Stimulated activated CD4-positive, alpha-beta T cell treated with anti-CD3 and anti-CD28 coated beads, Interleukin-4, amount 100 ng/mL, for 1 hour (primary cell): ENCODE measurements at places on chromosomes 5 and 9.
A peak's percentile ranks its signal among the peaks of the same experiment; 100 is the strongest.

DNA sequence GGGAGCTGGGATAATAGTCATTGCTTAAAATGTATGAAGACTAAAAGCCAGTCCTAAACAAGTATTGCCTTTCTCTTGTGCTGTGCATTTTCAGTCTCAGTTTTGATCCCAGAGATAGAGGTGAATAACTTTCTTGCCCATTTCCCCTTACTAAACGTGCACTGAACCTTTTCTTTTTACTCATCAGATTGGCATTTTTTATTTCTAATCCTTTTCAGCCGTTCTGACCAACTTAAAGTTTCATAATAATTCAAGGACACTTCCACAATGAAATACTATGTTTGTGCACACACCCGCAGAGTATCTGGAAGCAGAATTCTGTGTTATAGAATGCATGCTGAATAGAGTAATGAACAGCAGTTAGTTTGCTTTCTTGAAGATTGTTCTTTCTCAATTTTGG lies 343.6 kb downstream of the LRRC70 start:
- DNase-seq: no peak

DNA sequence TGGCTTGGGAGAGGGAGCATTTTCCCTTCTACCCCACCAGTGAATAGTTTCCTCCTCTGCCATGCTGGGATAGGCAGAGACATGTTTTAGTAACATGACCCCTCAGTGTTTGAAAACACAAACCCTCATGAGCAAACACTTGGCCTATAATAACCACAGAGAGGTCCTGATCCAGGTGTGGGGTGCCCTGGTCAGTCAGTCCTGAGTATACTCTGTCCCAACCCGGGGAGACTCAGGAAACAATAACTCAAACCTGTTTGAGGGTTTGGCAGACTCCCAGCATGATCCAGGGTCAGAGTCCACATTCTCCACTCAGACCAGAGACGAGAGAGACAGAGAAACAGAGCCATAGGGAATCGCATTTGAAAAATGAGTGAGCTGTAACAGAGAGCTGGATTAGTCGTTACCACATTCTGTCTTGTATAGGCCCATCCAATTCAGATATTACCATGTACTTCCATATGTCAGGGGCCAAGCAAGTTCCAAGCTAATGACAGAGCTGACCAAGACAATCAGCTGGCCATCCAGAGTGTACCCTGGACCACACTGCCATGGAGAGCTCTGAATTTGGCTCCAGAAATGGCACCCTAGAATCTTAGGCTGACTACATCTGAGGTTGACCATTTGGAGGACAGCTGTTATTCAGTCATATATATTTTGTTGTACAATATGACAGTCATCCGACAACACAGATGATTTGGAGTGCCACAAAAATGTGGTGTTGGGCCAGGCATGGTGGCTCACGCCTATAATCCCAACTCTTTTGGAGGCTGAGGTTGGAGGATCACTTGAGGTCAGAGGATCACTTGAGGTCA lies 4.2 kb upstream of the CA9 start:
- DNase-seq: no peak

DNA sequence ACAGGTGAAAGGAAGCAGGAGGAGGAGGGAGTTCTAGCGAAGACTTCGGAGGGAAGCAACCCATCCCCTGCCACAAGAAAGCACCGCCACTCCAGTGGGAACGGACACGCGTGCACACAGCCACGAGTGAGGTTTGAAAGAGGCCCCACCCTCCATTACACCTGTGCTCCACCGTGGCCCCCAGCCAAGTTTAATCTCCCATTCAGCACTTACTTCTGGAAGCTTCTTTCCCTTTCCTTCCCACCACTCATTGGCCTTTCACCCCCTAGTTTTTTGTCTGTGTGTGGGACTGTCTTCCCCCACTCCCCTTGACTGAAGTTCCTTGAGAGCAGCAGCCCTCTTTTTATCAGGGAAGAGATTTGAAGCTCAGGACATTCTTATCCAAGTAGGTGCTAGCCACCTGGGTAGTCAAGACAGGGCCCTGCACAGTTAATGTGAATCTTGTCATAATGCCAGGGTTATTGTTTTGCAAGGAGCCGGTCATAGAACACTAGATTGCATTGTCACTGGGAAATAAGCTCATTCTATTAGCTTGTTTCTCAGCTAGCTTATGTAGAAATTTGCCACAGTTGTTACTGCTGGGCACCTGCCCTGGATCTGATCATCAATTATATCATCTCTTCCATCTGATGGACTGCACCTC lies 256.0 kb downstream of the DOCK8 start:
- DNase-seq: peak; percentile 3

DNA sequence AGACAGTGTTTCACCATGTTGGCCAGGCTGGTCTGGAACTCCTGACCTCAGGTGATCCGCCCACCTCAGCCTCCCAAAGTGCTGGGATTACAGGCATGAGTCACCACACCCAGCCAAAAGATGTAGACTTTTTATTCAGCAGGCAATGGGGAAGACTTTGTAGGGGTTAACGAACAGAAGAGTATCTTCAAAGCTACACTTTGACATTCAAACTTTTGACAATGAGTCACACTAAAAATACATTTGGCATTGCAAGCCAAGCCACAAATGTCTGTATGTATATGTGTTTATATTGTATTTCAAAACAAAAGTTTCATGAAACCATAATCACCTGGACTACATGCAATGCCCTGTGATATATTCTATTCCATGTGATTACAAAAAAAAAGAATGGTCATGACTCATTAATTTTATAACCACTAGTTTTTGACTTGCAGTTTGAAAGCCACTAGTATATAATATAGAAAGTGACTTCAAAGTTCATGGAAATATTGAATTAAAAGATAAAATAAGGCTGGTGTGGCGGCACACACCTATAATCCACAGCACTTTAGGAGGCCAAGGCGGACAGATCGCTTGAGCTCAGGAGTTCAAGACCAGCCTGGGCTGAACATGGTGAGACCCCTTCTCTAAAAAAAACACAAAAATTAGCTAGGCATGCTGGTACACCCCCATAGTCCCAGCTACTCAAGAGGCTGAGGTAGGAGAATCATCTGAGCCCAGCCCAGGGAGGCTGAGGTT lies 8.3 kb downstream of the DIMT1 start:
- DNase-seq: no peak

DNA sequence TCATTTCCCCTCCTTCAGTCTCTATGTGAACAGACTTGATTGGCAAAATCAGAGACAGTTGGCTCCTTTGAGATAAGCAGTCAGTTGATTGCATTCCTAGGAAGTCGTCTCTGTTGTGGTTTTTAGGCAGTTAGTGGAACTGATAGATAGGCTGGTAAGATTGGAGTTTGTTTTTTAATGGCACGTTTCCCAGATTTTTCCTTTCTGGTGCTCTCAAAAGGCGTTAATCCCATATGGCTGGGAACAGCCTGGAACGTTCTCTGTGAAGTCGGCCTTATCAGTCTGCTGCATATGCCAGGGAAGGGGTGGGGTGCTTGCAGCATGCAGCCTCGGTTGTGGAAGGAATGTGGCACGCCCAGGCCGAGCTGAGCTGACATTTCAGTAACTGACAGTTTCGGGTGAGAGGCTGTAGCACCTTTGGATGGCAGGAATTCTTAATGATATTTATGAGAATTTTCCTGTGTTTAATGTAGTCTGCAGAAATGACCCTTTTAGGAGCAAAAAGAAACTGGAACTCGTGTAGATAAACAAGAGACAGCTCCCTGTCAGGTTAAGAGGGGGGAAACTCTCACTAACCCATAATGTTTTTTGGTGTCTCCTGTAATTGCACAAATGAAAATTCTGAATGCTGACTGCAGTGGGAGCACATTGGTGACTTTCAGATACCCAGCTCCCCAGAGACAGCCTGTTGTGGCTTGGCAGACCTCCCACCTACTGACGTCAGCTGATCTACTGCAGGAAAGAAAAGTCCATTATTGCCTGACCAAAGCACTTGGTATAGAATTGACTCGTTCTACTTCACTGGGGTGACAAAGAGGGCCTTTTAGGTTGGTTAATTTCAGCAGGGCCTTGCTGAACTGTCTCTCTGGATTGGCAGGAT lies 6.3 kb downstream of the SPTAN1 start:
- DNase-seq: peak; percentile 23

- no peak for DNase-seq
These were observed 73.8 kb downstream of the AMBP start for GRCh38 chr9:114004221-114004716.

GRCh38 chr5:131163276-131164119 lies 1.6 kb downstream of the HINT1 start:
- no peak for DNase-seq

- no peak for DNase-seq
These were observed 60.2 kb downstream of the SLC22A5 start for GRCh38 chr5:132429463-132430440.

- DNase-seq: no peak
These were observed 233.8 kb downstream of the SEMA6A start for GRCh38 chr5:116340799-116341198.

DNA sequence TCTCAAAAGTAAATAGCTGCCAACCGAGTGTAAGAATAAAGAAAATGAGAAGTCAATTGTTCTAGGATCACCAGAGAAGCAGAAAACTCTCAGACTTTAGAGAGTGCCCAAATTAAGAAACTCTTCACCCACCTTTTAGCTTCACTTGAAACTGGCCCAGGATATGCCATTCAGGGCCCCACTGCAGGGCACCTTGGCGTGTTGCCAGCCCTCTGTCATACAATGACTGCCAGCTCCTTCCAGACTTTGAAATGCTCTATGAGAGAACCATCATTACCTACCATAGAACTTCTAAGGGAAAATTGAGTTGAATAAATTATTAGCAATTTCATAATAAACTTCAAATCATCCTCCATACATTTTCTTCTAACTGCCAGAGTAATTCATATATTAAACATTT lies 240.5 kb downstream of the CETN3 start:
- no peak for DNase-seq

DNA sequence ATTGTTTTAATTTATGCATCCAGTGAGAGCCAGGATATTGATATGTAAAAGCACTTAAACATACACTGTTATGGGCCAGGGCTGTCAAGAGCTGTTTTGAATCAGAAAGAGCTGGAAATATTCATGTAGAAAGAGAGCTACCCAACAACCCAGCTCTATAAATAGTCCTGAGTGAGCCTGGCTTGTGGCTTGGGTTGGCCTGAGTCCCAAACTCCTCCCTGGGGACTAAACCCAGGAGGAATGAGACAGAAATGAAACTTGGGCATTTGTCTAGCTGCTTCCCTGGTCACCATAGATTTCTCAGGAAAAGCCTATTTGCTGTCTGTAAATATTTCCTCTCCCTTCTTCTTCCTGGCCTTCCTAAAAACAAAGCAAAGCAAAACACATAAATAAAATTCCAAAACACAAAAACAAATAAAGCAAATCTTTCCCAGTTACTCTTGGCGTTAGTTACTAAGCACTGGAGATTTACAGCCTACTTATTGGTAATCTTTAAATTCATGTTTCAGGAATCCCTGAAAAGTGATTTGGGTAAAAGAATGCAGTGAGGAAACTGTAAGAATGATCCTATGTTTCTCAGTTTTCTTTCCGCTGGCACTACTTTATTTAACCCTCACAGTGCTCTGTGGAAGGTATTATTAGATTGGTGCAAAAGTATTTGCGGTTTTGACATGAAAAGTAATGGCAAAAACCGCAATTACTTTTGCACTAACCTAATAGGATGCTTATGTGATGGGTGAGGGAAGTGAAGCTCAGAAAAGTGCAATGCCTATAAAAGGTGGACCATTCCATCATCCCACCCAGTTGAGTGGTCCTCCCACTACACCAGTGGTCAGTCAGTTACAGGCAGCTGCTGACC lies 111.8 kb downstream of the CARTPT start:
- DNase-seq: no peak

GRCh38 chr5:62315376-62316175 lies 9.6 kb downstream of the KIF2A start:
- DNase-seq: no peak

- no peak for DNase-seq
These were observed 244.6 kb upstream of the EFNA5 start for GRCh38 chr5:107915176-107915812.

GRCh38 chr9:129318121-129319075 lies 140.3 kb upstream of the IER5L start:
- no peak for DNase-seq

GRCh38 chr9:73080110-73080694 lies 71.5 kb upstream of the ANXA1 start:
- no peak for DNase-seq

DNA sequence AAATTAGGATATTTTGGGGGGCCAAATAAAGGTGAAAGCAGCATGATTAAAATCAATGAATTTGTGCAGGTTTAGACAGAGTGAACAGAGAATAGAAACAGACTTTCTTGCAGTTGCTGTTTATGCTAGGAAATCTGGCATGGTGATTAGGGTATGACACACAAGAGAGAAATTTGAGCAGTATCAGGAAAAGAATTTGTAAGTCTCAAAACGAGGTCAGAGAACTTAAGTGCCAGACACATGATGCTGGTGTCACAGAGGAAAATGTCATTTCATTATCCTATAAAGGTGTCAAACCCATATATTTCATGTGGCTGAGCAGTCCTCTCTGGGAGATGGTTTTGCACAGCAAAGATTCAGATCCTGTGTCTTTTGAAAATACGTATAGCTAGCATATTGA lies 15.7 kb downstream of the LVRN start:
- DNase-seq: no peak

DNA sequence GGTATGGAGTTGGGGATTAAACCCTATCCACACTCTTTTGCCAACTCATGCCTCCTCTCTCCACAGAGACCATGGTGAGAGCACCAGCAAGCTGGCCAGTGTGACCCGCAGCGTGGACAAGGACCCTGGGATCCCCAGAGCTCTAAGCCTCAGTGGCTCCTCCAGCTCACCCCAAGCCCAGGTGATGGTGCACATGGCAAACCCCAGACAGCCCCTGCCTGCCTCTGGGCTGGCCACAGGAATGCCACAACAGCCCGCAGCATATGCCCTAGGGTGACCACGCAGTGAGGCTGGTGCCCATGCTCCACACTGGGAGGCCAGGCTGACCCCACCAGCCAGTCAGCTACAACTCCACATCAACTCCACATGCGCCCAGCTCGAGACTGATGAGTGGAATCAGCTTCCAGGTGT lies 11.5 kb upstream of the CARD19 start:
- DNase-seq: no peak

DNA sequence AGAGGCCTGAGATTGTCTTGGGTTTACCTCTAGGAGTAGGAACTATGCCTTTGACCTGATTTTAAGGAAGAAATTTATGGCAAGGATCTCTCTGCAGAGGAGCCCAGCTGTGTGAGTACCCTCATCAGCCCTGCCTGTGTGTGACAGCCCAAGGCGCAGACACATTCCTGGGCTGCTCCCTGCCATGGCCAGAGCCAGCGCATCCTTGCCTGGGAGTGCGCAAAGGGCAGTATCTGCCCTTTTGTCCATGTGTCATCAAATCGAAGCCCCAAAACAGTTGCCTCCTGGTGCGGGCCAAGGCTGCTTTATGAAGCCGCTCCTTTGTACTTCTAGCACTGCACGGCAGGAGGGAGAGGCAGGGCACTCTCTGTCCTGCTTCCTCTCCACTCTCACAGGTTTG lies 51.9 kb downstream of the PRRT1B start:
- DNase-seq: no peak
